ENCODE measurements at places on chromosomes 7 and 10.

- peak; percentile 65 for DNase-seq
Measured at GRCh38 chr7:76515999-76516443, 5.7 kb downstream of the UPK3B start.

GRCh38 chr7:114175125-114175524 lies 239.5 kb upstream of the FOXP2 start:
- DNase-seq = no peak

DNA sequence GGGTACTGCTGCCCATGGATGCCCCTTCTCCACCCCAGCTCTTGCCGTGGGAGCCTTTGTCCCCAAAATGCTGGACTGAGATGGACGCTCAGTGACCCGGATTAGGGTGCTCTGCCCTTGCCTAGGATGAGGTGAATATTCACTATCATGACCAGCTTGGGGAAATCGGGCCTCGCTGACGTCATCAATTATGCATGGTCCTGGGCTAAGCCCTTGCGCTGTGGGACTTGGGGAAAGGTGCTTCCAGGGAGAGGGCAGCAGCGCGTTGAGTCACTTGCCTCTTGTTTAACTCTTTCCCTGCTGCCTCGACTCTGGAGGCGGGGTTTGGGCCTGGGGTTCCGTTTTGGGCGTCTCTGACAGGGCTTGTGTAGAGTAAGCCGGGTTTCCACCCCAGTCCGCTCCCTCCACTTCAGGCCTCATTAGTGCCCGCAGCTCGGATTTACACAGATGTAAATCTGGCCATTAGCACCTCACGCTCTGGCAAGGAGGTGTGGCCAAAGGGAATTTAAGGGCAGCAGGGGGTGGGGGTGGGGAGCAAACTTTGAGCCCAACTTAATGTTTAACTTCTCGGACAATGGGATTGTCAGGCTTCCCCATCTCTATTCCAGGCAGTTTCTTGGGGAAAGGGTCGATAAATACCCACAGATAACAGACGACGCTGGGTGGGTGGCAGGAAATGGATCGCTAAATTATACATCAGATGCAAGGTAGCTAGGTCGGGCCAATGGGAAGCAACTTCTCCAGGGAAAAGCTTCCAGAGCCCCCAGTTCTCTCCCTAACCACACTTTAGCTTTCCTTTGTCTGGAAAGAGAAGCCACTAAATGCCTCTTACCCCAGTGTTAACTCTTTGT lies 51.3 kb upstream of the TCF7L2 start:
- no peak for DNase-seq

DNA sequence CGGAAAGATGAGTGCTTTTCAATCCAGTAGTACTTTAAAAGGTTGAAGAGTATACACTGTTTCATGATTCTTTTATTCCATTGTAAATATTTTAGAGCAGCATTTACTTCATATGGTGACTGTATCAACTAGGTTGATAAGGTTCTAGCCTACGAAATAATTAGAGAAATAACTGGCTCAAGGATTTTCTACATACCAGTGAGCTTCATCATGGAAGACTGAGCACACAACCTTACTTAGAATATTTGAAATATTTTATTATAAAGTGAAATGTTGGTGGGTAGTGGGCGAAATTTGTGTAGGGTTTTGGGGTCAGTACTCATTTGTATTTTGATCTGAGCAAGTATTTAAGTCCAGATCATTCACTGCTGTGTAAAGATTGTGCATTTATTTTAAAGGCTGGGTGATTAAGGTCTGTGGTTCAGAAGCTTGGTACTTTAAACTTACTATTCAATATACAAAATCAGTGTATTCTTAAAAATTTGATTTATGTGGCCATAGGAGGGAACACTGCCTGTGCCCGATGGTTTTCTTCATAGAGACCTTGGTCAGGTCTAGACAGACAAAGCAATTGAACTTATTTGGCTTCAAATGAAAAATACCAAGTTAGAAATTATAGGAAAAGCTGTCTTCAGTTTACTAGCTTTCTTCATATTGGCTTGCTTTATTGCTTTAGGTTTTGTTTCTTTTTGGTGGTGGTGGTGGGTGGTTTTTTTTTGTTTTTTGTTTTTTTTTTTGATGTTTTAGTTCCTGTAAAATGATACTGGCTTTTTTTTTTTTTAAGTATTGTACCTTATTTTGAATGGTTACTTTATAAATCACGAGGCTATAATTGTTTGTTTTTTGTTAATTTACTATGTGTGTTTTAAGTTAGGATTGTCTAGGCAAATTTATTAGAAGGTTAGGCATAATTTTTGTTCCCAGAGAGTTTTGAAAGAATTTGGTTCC lies 3.0 kb downstream of the KMT2E start:
- no peak for DNase-seq

DNA sequence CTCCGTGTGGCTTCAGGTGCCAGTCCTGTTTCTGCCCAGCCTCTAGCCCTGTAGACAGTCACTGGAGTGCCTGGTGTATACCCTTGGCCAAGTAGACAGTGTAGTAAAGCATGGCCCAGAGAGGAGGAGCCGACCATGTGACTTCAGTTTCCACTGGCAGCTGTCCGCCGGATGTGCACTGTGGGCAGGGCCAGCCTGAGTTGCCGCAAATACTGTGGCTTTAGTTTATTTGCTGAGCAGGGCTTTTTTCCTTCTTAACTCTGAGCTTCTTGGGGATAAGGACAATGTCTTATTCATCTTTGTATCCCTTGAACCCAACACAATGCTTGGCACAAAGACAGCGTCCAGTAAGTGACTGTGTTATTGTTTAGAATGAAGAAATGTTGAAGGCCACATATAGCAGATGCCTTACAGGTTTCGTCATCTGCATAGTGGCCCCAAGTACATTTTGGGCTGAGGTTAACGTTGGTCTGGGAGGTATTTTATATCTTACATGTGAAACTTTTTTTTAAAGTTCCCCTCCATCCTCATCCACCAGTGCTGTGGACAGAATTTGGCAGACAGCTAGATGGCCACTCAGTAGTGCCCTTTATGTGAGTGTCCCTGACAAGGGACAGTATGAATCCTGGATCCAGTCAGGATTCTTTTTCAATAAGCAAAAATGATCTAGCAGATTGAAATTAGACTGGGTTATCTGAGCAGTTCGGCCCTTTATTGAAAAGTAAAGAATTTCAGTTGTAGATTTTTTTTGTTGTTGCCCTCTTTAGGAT lies 40.6 kb downstream of the CYP17A1 start:
- peak; percentile 91 for DNase-seq

DNA sequence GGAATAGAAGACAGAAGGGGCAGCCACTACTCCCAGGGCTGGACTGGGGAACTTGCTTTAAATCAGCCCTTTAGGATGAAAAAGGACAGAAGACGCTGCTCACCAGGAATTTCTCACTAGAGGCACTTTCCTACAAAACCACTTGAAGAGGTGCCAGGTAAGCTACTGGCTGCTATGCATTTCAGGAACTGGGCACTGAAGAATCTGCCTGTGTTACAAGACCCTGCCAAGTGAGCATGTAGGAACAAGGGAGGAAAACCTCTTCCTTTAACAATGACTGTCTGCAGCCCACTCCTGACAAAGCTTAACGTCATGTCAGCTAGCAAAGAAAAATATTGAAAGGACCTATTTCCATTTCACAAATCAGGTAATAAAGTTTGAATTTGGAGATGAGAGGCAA lies 5.8 kb upstream of the AGMO start:
- no peak for DNase-seq

DNA sequence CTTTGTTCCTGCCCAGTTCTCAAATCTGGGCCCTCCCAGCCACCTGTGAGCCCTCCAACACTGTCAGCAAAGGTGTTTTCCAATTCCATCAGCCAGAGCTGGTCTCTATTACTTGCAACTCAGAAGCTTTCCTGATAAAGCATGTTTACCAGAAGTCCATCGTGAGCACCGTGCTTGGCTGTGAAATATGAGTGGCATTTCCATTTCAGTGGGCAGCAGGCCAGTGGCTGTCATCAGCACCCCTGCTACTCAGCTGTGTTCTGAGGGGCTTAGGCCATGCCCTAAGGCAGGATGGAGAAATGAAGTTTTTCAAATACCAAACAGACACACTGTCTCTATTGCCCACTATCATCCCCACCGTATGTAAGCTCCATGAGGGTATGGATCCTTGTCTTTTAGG lies 12.7 kb upstream of the BNIP3 start:
- no peak for DNase-seq

GRCh38 chr7:35513828-35514227 lies 181.1 kb downstream of the HERPUD2 start:
- no peak for DNase-seq

DNA sequence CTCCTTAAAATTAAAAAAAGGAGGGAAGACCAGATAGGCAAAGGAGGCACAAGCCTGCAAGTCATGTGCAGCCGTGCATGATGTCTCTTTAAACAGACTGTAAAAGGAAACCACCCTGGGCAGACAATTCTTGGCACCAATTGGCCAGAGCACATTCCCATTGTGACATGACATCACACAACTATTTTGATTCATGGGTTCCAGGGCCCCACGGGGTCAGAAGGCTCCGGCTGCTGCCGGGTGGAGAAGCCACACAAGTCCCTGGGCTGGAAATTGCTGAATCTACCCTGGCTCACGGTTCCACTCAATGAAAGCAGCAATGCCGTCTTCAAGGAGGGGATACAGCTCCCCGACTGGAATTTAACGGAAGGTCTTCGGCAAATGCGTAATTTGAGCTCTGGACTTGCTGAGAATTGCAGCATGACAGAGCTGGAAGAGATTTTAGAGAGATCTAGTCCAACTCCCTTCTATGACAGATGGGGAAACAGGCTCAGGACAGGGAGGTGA lies 140.5 kb downstream of the PRKAG2 start:
- DNase-seq = no peak

- DNase-seq = no peak
Measured at GRCh38 chr10:119502209-119502608, 40.3 kb downstream of the RGS10 start.

All from NB4 (cell line).